ENCODE measurements at places on chromosomes 16 and 17.

DNA sequence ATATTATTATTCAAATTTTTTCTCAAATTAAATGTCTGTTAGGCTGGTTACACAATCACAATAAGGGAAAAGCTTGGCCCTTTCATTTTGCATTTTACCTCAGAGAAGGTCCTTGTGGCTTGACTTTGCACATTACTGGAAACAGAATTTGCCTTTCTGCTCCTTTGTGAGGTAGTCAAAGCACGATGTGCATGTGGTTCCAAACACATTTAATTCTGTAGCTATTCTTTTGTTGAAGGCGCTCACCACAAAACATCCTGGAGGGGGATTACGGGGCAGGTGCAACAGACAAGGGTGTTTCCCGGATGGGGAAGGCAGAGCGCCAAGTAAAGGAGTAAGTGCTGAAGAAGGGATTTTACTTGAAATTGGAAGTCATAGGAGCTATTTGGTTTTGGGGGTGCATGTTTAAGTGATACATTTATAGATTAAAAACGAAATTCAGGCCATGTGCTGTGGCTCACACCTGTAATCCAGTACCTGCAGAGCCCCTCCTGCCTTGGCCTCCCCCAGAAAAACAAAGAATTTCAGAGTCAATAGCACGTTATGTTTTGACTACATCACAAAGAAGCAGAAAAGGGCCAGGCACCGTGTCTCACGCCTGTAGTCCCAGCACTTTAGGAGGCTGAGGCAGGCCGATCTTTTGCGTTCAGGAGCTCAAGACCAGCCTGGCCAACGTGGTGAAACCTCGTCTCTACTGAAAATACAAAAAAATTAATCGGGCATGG, 31.2 kb upstream of the TENT4B start:
- DNase-seq: peak; percentile 16

- DNase-seq: no peak
These were observed 28.9 kb downstream of the IKZF3 start for GRCh38 chr17:39835038-39835786.

DNA sequence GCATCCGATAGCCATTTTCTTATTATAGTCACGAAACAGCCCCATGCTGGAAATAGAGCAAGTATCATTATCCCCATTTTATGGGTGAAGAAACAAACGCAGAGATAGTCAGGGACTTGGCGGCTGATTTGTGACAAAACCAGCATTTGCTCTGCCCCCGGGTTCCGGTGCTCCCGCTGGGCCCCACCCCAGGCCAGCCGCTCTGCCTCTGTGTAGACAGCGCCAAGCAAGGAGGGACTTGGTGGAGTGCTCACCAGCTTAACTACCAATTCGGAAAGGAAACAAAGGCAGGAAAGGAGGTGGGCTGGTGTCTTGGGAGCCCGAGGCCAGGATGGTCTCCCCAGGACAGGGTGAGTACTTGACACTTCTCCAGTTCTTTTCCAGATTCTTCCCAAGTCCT, 10.0 kb downstream of the SRL start:
- DNase-seq: no peak

GRCh38 chr17:62093188-62094155, 28.4 kb upstream of the MED13 start:
- no peak for DNase-seq

DNA sequence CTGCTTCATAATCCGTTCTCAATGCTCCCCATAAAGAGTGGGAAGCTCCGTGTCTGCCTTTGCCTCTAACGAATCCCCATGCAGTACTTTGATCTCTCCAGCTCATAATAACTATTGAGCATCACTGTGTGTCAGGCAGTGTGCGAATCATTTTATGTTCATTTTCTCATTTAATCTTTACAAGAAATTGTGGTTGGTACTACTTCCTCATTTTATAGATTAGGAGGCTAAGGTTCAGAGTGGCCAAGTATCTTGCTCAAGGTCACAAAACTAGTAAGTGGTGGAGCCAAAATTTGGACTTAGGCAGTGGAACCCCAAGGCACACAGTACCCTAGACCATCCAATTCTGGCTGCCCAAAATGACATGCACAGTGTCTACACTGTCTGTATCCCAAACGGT, 44.8 kb downstream of the ABCC12 start:
- no peak for DNase-seq

DNA sequence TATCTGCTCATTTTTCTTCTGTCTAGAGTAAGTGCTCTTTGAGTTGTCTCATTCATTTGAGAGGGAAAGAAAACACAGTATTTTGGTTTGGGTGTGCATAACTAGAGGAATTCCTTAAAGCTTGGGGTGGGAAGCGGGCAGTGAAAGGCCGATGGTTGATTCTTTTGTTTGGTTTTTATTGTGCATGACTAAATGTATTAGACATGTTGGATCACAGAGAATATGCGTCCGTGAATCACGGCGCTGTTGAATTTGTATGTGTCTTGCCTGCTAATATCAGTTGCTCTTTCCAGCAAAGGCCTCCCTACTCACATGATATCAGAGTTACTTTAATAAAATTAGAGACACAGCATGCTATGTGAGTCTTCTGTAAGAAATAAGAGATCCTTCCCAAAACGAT, 180.0 kb downstream of the CHD9NB start:
- DNase-seq: no peak

DNA sequence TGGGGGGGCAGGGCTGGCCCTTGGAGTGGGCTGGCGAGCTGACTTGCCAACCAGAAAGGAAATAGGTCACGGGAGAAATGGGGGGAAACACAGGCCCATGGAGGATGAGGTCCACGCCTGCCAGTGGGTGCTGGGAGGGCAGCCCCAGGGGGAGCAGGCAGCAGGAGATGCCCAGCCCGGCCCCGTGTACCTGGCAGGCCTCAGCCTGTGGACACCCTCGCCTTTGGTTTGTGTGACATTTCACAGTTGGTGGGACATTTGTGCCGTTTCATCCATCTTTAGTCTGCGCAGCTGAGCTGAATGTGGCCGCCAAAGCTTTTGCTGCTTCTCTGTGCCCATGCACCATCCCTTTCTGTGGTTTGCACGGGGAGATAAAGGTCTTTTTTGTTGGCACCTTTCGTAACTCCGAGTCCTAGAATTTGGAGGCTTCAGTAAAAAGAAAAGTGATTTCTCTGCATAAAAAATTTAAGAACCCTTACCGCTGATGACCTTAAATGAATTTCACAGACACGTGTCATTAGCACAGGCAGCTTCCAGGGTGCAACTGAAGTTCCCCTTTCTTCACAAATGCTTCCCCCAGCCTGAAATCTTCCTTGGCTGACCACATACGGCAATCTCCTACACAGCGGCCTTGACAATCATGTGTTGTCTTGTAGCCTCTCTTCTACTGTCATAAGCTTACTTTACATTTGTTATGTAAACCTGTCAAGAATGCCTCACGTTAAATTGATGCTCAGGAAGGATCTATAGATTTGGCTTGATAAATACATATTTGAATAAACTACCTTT, 193.6 kb downstream of the RPTOR start:
- DNase-seq: no peak

GRCh38 chr17:40607641-40608040, 40.0 kb downstream of the SMARCE1 start:
- peak; percentile 76 for DNase-seq

- DNase-seq: no peak
These were observed 5.4 kb downstream of the SLC47A1 start for GRCh38 chr17:19539040-19539399.

DNA sequence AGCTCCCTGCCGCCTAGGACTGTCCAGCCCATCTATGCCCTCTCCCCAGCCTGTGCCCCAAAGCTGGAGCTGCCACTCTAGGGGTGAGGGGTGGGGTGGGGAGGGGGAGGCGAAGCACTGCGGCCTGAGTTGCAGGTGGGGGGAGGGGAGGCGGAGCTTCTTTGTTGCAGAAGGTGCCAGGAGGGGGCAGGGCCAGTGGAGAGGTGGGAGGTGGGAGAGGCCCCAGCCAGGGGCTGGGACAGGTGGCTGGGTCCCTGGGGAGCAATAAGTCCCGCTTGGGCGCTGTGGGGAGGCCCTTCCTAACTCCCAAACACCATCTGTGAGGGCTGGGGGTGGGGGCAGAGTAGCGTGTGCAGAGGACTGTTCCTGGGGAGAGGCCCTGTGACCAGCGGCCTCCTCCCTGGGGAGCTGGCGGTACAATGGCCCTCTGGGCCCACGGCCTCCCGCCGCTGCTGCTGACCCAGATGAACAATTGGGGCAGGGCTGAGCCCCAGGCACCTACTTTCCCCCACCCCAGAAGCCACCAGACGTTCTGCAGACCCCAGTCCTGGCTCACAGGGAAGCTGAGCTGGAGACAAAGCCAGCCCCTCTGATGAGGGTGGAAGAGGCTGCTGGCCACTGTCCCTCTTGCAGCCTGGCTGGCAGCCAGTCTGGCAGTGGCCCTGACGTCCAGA, 2.2 kb upstream of the NTN3 start:
- peak; percentile 31 for DNase-seq

DNA sequence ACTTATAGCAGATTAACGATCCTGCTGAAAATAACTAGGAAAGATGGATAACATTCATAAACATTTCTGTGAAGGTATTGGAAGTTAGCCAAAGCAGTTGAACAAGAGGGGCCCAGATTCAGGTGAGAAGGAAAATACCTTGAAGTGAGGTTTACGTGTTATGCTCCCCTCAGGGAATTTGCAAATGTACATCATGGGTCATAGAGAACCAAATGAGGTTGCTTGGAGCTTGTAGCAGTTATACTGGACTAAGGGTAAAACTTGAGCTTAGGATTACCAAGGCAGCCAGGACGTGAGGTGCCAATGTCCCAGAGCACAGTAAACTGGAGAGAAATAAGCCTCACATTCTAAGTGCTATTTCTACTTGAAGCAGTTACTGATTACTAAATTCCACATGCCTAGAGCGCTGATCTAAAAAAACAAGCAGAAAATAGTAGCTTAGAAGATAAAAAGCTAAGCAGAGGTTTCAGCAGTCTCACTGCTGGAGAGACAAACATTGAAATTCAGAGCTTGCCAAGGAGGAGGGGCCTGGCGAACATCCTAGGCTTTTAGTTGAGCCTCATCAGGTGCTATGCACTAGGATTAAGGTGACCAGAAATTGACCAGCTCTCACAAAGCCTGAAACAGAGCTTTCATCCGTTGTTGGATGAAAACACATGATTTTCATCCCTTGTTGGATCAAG, 136.7 kb upstream of the FAM20A start:
- no peak for DNase-seq

DNA sequence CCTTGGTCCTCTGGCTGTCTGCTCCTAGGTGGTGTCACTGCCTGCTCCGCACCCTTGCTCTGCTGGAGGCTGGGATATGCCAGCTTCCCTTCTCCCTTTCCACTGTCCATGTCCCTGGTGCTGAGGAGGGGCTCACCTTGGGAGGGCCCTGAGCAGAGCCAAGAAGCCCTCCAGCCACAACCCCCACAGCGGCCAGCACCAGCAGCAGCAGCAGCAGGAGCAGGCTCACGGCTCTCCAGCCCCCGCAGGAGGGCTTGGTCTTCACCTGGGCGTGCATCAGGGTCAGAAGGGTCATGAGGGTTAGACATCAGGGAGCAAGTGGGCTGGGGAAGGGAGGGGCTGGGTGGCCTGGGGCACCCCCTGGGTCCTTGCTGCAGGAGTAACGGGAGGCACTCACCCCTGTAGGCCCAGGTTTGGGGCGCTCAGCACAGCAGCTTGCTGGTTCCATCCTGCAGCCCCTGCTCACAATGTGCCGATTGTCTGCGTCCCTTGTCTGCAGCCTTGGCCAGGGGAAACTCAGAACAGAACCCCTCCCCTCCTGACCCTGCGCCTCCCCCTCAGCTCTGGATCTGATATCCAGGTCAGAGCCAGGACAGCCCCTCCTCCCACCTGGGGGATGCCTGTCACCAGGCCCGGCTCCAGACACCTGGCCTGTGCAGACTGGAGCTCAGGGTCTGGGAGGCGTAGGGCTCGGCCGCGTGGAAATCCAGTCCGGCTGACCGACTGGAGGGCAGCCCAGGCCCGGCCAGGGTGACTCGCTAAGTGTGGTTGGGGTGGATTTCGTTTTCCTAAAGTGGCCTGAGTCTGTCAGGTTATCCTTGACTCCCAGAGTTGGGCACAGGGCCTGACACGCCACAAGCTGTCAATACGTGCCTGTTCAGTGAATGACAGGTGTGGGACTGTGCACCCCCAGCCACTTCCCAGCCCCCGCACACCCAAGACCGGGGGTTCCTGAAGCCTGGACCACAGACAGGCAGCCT, at the start of gene BRICD5:
TSS of gene BRICD5 (minus strand) at position 478 of the 980 bp plus-strand sequence. CDS start at position 448, 30 bp downstream.
- DNase-seq: no peak

- no peak for DNase-seq
These were observed 82.2 kb downstream of the HELZ start for GRCh38 chr17:67162771-67163170.

DNA sequence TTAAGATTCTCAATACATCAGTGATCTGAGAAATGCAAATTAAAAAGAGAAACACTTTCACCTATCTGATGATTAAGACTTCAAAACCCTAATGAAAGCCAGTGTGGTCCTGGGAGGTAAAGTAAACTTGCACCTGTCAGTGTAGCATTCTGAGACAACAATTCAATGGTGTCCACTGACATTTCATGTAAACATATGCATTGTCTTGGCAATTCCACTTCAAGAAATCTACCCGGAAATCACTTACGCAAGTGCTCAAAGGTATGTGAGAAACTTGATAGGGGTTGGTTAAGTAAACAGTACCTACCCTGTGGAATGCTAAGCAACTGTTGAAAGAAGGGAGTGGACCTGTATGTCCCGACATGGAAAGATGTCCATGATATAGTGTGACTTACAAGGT, 2.1 kb downstream of the ST6GALNAC1 start:
- no peak for DNase-seq

- no peak for DNase-seq
These were observed 38.3 kb upstream of the MAP3K14 start for GRCh38 chr17:45355087-45355486.

GRCh38 chr16:88941913-88942909, 34.8 kb downstream of the CBFA2T3 start:
- peak; percentile 55 for DNase-seq

GRCh38 chr17:9763643-9764042, 27.7 kb downstream of the DHRS7C start:
- DNase-seq: no peak

DNA sequence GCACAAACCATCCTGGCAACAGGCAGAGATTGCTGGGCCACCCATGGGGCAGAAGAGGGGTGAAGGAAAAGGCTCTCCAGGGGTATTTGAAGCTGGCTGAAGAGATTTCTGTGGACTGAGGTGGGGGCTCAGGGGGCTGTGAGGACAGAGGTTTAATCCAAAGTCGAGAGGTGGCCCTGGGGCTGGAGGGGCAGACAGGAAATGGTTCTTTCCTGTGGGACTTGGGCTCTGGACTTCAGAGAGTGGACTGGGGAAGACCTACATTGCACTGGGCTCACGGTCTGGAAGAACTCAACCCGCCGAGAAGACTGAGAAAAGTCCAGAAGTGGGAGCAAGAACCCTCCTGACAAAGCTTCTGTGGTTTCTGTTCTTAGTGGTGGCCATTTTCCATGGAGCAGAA, 2.9 kb downstream of the CCDC42 start:
- DNase-seq: no peak

DNA sequence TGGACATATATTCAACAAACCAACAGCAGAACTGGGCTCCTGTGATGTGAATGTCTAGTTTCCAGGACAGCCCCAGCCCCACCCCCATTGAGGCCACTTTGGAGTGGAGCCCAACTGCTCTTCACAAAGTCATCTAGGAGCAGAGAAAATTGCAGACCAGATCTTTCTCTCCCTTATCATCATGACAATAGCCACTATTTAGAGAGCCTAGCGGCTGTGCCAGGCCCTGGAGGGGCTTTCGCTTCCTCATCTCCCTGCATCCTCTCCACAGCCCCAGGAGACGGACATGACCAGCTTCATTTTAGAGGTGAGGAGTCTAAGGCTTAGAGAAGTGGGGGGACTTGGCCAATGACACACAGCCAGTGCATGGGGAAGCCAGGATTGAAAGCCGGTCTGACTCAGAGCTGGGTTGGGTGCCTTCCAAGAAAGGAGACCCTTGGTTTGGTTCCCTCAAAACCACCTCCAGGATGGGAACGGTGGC, 1.4 kb downstream of the PRSS8 start:
- DNase-seq: no peak

- DNase-seq: no peak
These were observed 164.1 kb downstream of the HS3ST4 start for GRCh38 chr16:25855818-25856217.

Data from CD4-positive, alpha-beta T cell treated with Interleukin-1 beta for 1 hour (primary cell).